ENCODE measurements at places on chromosomes 2 and 18.
A peak's percentile ranks its signal among the peaks of the same experiment; 100 is the strongest.

GRCh38 chr2:200677721-200678532 lies 92.1 kb downstream of the AOX1 start:
- DNase-seq: peak; percentile 88

DNA sequence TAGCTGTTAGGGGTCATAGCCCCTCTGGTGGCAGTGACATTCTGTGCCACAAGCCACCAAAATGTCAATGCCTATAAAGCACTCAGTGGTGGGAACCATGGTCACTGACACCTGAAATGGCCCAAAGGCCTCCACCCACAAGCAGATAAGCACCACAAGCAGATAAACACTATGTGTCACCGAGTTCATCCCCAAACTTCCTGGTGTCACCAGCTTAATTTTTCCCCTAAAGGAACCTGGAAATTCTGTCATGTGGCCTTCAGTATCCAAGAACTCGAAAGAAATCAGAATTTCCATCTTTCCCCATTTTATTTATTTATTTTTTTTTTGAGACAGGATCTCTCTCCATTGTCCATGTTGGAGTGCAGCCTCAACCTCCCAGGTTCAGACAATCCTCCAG lies 3.6 kb upstream of the TPRKB start:
- no peak for DNase-seq

- peak; percentile 10 for DNase-seq
Measured at GRCh38 chr18:9260388-9261380, 73.9 kb upstream of the TWSG1 start.

DNA sequence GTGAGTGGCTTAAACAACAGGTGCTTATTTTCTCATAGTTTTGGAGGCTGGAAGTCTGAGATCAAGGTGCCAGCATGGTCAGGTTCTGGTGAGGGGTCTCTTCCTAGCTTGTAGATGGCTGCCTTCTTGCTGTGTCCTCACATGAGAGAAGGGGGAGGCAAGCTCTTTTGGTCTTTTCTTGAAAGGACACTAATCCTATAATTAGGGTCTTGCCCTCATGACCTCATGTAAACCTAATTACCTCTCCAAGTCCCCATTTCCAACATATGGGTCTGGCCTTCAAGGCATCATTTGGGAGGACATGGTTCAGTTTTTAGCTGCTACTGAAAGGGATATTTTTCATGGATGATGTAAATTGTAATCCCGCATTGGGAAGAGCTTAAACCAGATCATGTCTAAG lies 18.0 kb downstream of the RBM44 start:
- DNase-seq: no peak

Measured in cardiac fibroblast (primary cell).